ENCODE measurements at places on chromosomes 11 and 22.

DNA sequence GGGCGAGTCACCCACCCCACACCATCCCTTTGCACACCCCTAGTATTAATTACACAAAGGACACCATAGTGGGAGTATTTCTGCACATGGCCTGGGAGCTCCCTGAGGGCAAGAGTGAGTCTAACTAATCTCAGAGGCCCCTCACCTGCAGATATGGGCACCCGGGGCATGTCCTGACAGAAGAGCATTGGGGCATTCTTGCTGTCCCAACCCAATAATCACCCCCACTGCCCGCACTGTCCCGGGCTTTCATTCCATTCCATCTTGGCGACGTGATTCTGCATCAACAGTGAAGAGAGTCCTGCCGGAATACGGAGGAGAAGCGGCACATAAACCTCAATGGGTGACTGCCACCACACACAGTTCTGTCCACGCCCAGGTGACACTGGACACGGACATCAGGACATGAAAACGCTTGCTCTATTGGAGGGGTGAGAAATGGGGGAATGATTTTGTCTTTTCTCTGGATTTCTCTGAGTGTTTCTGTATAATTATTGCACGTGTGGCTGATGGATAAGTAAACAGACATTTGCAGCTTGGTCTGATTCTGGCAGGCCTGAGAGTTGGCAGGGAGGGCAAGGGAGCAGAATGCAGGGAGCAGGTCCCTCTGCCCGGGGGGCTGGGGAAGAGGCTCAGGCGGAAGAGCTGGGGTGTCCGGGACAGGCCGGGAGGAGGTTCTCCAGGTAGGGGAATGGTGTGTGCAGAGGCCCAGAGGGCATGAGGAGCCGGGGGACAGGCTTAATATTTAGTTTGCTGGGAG is 38.2 kb downstream of the SCUBE1 start:
- DNase-seq: no peak

DNA sequence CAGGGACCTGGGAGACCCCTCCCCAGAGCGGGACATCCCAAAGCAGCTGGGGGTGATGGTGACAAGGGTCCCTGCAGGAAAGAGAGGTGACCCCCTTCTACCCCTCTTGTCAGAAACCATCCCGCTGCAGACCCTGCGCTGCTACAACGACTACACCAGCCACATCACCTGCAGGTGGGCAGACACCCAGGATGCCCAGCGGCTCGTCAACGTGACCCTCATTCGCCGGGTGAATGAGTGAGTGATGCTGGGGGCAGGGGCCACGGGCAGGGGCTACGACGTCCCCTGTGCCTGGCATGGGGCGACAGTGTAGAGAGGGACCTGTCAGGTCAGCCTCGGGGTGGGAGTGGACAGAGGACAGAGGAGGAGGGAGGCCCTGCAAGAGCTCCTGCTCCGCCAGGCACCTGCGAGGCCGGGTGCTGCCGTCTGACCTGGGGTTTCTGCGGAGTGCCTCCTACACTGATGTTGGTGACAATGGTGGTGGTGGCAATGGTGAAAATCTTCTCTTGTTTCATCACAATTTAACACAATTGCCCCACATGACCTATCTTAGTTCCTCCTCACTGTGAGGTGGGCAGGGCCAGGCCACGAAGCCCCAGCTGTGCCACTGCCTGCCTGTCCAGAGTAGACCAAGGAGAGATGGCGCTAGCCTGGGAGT is 9.8 kb downstream of the CSF2RB start:
- DNase-seq: no peak

DNA sequence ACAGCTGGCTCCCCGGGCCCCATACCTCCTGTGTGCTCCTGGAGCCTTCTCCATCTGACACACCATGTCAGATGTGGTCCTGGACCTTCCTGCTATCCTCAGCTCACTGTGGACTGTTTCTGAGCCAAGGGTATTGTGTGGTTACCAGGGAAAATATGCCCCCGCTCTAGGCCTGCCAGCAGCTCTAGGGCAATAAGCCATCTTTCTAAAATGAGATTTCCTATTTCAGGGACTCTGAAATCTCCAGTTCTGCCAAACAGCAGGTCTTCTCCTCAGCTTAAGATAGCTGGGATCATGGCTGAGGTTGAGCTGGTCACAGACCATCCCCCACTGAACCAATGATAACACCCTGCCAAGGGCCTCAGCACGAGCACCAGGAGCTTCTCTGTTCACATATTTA is 227.6 kb downstream of the ST3GAL4 start:
- DNase-seq: no peak

DNA sequence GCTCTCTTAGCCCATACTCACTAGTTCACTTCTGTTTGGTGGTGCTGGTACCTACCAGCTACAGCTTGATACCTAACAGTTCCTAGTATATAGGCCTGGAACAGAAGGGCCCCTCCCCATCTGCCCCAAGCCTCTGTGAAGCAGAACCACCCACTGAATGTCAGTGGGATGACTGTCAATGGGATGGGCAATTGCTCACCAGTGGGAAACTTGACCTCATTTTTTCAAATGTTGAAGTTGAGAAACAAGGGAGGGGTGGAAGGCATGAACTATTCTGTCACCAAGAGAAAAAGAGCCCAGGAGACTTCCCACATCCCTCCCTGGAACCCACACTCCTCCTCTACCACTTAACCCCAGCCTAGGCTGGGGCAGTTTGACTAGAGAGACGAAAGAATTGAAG is at the start of gene NLRP10:
Gene NLRP10 (minus strand): TSS at position 62 of the 400 bp plus-strand sequence. CDS start 1,952 bp downstream, outside the sequence.
- peak; percentile 80 for DNase-seq

DNA sequence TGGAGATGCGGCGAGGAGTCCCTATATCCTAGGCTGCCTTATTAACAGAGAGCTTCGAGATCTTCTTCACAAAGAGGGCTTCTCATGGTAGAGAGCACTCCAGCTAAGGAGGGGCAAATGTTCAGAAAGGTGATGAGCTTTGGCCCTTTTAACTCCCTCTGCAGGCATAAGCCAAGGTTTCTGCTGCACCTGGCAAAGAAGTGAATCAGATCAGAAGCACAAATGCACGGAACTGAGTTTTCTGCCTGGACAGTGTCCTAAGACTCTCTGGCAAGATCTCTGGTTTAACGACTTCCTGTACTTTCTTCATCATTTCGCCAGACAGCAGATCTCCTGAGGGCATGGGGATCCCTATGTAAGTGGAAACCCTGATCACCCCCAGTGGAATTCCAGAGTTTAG is 37.2 kb downstream of the POU2AF3 start:
- DNase-seq: no peak

DNA sequence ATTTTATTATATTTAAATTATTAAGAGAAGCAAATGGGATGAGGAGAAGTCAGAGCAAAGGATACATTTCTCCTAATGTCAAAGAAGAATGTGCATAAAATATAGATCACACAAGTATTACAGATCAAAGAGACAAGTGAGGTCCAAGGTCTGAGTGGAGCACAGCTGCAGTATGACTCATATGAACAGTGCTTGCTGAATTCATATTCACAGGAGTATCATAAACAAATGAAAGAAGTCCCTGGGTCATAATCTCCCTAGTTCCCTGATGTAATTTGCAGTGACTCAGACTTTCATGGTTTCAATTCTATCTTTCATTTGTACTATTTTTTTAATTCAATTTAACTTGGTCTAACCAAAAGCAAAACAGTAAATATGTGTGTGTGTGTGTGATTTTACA is 499.0 kb upstream of the CCDC179 start:
- DNase-seq: peak; percentile 35

GRCh38 chr11:41788177-41788576 is 328.7 kb upstream of the LRRC4C start:
- no peak for DNase-seq

- DNase-seq: peak; percentile 4
Observed at GRCh38 chr22:42317008-42317407, 46.6 kb upstream of the TCF20 start.

GRCh38 chr11:28417601-28418323 is 309.6 kb downstream of the METTL15 start:
- DNase-seq: no peak

- no peak for DNase-seq
Observed at GRCh38 chr22:49008682-49009235, 818.9 kb downstream of the BRD1 start.

- DNase-seq: no peak
Observed at GRCh38 chr11:10785146-10785474, 23.6 kb downstream of the EIF4G2 start.

GRCh38 chr22:34004058-34004457 is 83.8 kb upstream of the LARGE1 start:
- no peak for DNase-seq

- DNase-seq: no peak
Observed at GRCh38 chr11:120578596-120579154, 67.1 kb downstream of the GRIK4 start.

DNA sequence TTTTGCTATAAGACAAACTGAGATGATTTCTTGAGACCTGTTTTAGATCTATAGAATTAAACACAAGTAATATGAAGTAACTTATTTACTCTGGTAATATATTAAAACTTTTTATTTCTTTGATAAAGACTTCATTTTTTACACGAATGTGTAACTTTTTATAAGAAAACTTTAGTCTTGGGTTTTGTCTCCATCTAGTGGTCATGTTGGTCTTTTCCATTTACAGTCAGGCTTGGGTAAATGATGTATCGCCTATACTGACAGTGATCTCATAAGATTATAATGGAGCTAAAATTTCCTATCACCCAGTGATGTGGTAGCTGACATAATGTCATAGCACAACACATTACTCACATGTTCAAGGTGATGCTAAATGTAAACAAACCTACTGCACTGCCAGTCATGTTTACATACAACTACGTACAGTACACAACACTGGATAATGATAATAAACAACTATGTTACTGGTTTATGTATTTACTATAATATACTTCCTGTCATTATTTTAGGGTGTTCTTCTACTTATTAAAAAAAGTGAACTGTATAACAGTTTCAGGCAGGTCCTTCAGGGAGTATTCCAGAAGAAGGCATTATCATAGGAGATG is 7.5 kb upstream of the C11orf97 start:
- no peak for DNase-seq

GRCh38 chr11:17696741-17697140 is 22.6 kb upstream of the MYOD1 start:
- no peak for DNase-seq

DNA sequence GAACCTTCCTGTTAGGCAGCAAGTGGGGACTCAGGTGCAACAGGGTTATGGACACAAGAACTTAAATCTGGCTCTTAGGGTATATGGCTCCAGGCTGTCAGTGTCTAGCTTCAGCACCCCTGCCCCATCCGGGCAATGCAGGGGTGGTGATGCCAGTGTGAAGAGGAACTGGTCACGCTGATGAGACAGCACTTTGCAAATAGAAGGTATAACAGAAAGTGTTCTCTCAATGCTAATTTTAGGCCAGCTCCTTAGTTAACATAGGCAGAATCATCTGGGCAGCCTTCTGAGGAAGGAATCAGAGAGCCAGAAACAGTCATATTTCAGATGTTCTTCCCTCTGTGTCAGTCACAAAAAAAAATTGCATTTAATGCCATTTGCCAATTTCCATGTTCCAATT is 41.2 kb downstream of the SYT9 start:
- no peak for DNase-seq

DNA sequence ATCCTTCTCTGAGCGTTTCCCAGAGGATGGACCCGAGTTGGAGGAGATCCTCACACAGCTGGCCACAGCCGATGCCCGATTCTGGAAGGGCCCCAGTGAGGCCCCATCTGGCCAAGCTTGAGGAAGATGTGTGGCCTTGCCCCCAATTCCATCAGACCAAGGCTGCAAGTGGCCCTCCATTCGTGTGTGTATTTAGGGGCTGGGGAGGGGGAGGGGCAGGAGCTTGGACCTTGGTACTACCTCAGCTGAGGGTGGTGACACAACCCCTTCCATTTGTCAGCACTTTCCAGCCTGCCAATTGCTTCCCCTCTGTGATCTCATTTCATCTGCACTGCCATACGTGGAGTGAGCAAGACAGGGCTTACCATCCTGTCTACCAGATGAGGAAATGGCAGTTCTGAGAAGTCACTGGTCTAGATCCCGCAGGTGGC is 1.3 kb upstream of the BBS1 start:
- DNase-seq: no peak

Measured in AG09309 (cell line).